ENCODE measurements at places on chromosomes 3 and 15.

GRCh38 chr3:162865466-162865865 is 1368.9 kb downstream of the OTOL1 start:
- no peak for DNase-seq

DNA sequence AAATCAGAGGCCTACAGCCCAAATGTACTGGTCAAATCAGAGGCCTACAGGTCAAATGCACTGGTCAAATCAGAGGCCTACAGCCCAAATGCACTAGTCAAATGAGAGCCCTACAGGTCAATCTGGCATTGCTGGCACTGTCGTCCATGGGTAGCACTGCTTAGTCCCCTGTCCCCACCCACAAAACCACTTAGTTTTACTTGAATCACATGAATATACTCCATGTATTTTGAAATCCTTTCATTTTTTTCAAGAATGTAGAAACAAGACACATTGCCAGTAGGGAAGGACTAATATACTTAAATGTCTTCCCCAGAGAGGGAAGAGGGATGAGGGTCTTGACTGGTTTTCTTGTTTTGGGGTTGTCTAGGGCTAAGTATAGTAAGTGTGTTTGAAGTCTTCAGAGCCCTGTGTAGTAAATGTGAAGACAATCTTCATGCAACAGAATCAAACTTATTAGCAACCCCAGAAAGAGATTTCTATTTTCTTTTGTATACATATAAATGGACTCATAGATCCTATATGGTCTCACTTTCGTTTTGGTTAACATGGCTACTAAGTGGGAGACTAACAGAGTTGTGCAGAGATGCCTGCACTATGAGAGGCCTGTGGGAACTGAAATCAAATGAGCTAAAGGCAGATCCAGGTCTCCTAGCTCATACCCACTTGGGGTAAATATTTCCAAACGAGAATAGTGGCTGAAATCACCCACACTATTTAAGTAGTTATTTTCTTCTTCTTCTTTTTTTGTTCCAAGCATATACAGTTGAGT is 38.3 kb upstream of the DCUN1D1 start:
- DNase-seq = no peak

- DNase-seq = peak; percentile 17
Observed at GRCh38 chr15:81939604-81940440, 106.0 kb downstream of the MEX3B start.

DNA sequence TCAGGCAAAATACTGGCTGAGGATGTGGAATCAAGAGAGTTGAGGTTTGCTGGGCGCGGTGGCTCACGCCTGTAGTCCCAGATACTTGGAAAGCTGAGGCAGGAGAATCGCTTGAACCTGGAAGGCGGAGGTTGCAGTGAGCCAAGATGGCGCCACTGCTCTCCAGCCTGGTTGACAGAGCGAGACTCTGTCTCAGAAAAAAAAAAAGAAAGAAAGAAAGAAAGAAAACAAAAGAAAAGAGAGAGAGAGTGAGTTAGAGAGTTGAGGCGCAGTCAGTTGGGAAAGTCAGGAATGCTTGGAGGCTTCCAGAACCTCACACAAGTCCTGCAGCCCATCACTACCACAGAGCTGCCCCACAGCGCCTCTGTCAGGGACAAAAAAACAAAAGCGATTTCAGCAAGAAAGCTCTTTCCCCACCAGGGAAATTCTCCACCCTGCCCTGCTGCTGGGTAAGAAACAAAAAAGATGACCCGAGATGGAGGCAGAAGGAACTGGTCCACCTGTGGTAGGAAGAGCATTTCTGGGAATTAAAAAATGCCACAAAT is 13.8 kb downstream of the HDC start:
- no peak for DNase-seq

DNA sequence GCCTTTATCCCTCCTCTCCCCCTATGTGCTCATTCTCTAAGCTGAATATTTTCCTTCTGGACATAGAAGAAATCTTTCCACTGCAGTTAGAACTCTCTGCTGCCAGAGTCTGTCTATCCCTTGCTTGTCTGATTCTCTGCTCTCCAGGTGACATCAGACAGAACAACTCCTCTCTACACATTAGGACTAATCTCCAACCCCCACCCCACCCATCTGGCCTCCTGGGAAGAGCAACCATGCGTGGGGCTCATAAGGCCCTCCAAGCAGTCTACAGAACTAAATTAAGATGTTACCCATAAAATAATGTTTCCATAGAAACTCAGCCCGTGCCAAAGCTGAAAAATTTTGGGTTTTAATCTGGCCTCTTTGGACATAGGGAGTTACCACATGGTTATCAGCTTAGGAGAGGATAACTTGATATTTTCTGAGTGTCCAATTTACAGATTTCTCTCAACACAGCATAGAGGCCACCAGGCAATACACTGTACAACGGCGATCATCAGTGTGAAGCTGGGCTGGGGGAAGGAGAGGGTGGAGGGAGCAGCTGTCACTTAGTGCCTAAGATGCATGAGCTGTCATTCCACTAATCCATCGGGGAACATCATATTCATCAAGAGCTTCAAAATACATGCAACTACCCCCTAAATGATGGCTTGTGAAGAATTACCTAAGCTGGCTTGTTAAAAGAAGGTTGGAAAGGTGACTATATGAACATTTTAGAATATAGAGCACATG is 199.4 kb downstream of the CLSTN2 start:
- DNase-seq = no peak

GRCh38 chr15:98751767-98752166 is 103.4 kb downstream of the IGF1R start:
- no peak for DNase-seq

- DNase-seq = no peak
Observed at GRCh38 chr15:85778107-85778776, 16.5 kb downstream of the KLHL25 start.

- DNase-seq = no peak
Observed at GRCh38 chr15:58562135-58562534, 130.3 kb downstream of the LIPC start.

- DNase-seq = no peak
Observed at GRCh38 chr3:18723206-18723810, 298.2 kb upstream of the SATB1 start.

GRCh38 chr3:140085001-140085400 is 150.0 kb downstream of the CLSTN2 start:
- no peak for DNase-seq

GRCh38 chr15:25674913-25675312 is 188.2 kb downstream of the ATP10A start:
- no peak for DNase-seq

DNA sequence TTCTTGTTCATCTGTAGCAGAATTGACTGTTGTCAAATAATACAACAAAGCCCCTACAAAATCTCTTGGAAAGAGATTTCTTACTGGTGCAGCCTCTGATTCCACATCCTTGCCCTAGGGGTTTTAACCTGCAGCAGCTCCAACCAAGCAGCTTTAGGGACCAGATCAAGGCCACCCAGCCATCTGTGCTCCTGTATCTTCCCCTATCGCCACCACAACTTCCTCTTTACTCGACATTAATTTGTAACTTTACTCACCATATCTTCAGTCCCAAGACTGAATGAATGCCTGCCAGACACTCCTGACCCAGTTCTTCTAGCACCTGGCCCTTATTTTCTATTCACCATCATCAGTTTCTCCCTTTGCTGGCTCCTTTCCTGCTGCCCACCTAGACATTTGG is 156.6 kb upstream of the IL12A start:
- no peak for DNase-seq

DNA sequence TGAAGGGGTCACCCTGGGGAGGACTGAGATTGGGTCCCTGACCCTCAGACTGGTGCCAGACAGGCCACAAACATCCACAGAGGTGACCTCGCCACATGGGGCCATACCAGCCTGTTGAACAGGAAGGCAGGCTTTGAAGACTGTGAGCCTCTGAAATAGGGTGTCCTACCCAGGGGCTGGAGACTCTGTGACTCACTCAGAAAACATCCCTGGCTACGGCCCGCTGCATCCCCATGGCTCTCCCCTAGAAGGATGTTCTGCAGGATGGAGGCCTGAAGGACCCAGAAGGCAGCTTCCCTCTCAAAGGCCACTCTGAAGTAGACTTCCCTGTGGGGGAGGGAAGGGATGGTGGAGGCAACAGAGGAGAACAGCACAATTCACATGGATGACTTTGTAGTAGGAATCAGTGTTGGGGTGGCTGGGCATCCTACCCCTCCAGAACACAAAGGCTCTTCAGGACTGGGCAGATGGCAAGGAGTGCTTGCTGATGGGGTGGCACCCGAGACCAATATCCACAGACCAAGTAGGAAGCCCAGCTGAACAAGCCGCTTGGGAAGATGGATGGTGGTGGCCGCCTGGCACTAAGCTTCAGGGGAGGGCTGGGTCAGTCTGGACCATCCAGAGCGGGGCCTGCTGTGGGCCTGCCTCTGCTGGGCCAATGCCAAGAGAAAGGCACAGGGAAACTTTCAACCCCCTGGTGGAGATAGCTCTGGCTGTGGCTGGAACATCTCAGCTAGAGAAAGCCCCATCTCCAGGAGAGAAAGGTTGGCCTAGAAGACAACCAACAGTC is 37.6 kb upstream of the DUSP7 start:
- DNase-seq = no peak

DNA sequence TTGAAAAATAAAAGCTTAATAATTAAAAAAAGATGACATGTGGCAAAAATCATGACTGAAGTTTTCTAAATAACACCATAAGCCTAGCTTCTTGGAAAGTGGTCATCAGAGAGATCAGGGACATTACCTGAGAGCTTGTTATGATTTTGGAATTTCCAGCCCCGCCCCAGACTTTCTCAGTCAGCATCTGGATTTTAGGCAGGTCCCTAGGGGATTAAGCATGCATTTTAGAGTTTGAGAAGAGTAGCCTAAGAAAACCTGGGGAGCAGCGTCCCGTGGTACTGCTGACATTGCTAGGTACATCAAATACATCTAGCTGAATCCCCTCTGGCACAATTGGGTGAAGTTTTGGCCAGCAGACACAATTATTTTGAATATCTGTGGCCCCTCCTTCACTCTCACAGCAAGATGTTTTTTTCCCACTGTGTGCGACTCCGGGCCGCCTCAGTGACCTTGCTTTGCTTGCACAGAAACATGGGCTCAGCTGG is 58.7 kb upstream of the MEF2A start:
- DNase-seq = no peak
